ENCODE measurements at places on chromosomes 4 and X. TPM values are rescaled to one million over a fixed set of nuclear protein-coding genes. Genes with fewer than 3 reads are reported as not detected.

The USP26 gene
- not detected for total RNA-seq

The NAP1L5 gene
- 5.8 TPM for total RNA-seq

The CDKL2 gene
- total RNA-seq, result 1.0 TPM

The CDS1 gene
- total RNA-seq, result 0.07 TPM

The UGT2B7 gene
- total RNA-seq, result not detected

The ARAF gene
- total RNA-seq, result 53.9 TPM

DNA sequence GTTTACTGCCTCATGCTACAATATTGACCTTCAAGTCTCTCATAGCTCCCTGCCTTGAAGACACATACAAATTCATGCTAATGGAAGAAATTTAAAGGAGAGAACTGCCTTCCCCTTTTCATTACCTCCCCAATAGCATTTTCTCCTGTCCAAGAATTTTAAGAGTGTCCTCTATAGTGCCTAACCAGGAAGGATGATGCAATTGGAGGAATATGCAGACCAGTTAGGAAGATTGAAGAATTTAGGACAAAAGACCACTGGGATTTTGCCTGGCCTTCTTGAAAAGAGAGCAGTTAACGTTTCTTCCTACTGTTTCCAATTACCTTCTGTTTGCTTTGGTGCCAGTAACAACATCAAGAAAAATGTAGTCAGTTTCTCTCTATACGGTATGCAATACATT lies 443.9 kb downstream of the INPP4B start:
- H3K4me3 ChIP-seq, result peak overlapping the region; percentile 79
- peaks cover 60% of the 10 kb centered on the region for H3K4me1 ChIP-seq
- peaks cover 52% of the 10 kb centered on the region for H3K36me3 ChIP-seq
- DNase-seq, result no peak
- H3K27ac ChIP-seq, result peak overlapping the region; percentile 91

- peaks cover 22% of the 10 kb centered on the region for H3K4me1 ChIP-seq
- DNase-seq, result no peak
- H3K27me3 ChIP-seq, result no peaks in the 10 kb centered on the region
These were observed 1.1 kb downstream of the ZNF141 start for GRCh38 chr4:338759-339097.

DNA sequence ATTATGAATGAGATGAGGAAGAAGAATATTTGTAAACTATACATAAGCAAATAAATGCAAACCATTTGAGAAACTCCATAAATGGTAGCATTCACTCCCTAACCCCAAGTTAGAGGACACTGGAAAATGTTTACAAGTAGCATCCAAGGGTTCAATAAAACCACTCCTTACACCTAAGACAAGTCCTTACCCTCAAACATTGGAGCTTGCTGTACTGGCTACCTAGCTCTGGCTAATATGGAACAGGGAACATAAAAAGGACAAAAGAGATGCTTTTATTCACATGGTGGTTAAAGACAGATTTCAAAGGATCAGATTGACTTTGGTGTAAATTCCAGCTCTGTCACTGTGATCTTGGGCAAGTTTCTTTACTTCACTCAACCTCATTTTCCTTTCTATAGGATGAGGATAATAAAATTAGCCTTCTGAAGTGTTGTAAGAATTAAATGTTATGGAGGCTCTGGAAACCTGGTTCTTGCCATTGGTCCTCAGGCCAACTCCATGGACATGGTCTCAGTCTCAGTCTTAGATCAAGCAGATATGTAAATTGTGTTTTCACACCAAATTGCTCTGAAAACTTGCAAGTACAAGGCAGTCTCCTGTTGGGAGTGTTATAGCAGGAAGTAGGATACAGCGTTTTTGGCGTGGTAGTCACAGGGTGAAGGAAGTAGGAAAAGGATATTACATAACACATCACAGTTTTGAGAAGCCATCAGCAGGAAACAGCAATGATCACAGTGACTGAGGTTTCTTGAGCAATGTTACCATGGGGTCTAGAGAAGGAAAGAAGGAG lies 3.3 kb downstream of the CXCL1 start:
- no peaks in the 10 kb centered on the region for H3K36me3 ChIP-seq
- no peak overlapping the region for H3K27ac ChIP-seq
- H3K4me1 ChIP-seq, result peaks cover 4% of the 10 kb centered on the region
- peaks cover 25% of the 10 kb centered on the region for H3K27me3 ChIP-seq
- no peak for DNase-seq
- no peak overlapping the region for H3K4me3 ChIP-seq

- DNase-seq, result no peak
- H3K27me3 ChIP-seq, result peaks cover 4% of the 10 kb centered on the region
- H3K27ac ChIP-seq, result no peak overlapping the region
- no peak overlapping the region for H3K4me3 ChIP-seq
These were observed 73.7 kb downstream of the SPCS3 start for GRCh38 chr4:176393306-176394013.

- peaks cover 30% of the 10 kb centered on the region for H3K36me3 ChIP-seq
- no peak overlapping the region for H3K4me3 ChIP-seq
- no peak for DNase-seq
- no peak overlapping the region for H3K27ac ChIP-seq
- H3K27me3 ChIP-seq, result no peaks in the 10 kb centered on the region
- peaks cover 3% of the 10 kb centered on the region for H3K4me1 ChIP-seq
These were observed 38.4 kb downstream of the HTT start for GRCh38 chr4:3112609-3113469.

GRCh38 chr4:109111031-109111430 lies 191.4 kb downstream of the COL25A1 start:
- peaks cover 10% of the 10 kb centered on the region for H3K27me3 ChIP-seq
- no peak overlapping the region for H3K4me3 ChIP-seq
- no peaks in the 10 kb centered on the region for H3K4me1 ChIP-seq
- H3K36me3 ChIP-seq, result no peaks in the 10 kb centered on the region

- H3K36me3 ChIP-seq, result no peaks in the 10 kb centered on the region
- DNase-seq, result no peak
- H3K4me3 ChIP-seq, result no peak overlapping the region
- H3K27ac ChIP-seq, result no peak overlapping the region
- H3K4me1 ChIP-seq, result peaks cover 14% of the 10 kb centered on the region
These were observed 7.6 kb upstream of the XPNPEP2 start for GRCh38 chrX:129731228-129731627.

DNA sequence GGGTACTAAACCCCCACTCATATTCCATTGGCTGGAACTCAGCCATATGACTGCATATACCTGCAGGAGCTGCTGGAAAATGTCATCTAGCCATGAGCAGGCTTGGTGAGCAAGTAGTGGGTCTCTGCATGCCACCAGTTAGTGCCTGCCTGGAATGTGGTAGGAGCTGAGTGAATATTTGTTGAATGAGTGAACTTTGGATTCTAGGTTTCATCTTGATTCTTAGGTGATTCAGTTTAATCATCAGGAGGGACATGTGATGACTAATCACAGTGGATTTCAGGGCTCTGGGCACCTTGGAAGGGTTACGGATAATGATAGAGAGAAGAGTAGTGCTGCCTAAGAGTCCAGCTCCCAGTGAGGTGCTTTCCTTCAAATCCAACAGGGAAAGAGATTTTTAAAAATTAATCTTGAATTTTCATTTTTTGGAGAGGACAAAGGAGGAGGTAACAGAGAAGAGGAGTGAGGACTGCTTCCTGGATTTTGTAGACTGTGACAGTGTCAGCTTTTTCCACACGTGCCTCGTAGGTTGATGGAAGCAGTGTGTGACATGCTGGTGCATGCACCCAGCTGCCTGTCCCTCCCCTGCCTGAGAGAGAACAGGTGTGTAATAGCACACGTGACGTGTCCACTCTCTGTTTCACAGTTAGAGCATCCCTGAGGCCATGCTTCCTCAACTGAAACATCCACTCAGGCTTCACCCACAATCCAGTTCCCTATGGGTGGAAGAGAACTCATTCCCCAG lies 30.4 kb downstream of the NHS start:
- H3K4me1 ChIP-seq, result no peaks in the 10 kb centered on the region
- no peak overlapping the region for H3K4me3 ChIP-seq
- H3K36me3 ChIP-seq, result no peaks in the 10 kb centered on the region
- DNase-seq, result no peak

GRCh38 chr4:113248320-113248719 lies 198.9 kb downstream of the ANK2 start:
- peaks cover 5% of the 10 kb centered on the region for H3K27me3 ChIP-seq
- H3K27ac ChIP-seq, result no peak overlapping the region
- H3K4me1 ChIP-seq, result no peaks in the 10 kb centered on the region
- no peak overlapping the region for H3K4me3 ChIP-seq
- no peak for DNase-seq
- no peaks in the 10 kb centered on the region for H3K36me3 ChIP-seq

GRCh38 chrX:121009764-121010163 lies 24.2 kb upstream of the CT47A1 start:
- H3K27ac ChIP-seq, result no peak overlapping the region
- H3K4me1 ChIP-seq, result no peaks in the 10 kb centered on the region
- DNase-seq, result no peak
- peaks cover 2% of the 10 kb centered on the region for H3K27me3 ChIP-seq
- H3K4me3 ChIP-seq, result no peak overlapping the region

- H3K4me3 ChIP-seq, result no peak overlapping the region
- H3K27me3 ChIP-seq, result peaks cover 32% of the 10 kb centered on the region
- peaks cover 12% of the 10 kb centered on the region for H3K4me1 ChIP-seq
- DNase-seq, result peak; percentile 76
These were observed 36.1 kb upstream of the IQSEC2 start for GRCh38 chrX:53317365-53318069.

DNA sequence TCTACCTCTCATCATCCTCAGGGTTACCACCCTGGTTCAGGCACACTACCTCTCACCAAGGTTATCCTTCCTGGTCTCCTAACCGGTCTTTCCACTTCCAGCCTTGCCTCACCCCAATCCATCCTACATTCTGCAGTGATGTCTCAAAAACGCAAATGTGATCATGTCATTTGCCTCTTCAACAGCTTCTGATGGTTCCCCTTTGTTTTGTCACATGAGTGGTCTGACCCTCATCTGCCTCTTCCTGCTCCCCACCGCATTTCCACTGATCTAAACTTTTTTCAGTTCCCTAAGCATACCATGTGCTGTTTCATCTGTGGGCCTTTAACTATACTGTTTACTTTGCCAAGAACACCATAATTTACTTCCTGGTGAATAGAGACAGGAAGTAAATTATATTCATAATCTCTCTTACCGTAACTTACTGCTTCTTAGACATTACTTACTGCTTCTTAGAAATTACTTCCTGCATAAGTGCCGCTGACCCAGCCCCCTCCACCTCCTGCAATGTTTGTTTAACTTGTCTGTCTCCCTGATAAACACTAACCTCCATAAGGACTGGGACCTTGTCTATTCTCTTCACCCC lies 27.1 kb upstream of the NSUN7 start:
- peak; percentile 33 for DNase-seq
- peaks cover 13% of the 10 kb centered on the region for H3K4me1 ChIP-seq
- no peaks in the 10 kb centered on the region for H3K36me3 ChIP-seq
- H3K27ac ChIP-seq, result no peak overlapping the region
- peaks cover 3% of the 10 kb centered on the region for H3K27me3 ChIP-seq

DNA sequence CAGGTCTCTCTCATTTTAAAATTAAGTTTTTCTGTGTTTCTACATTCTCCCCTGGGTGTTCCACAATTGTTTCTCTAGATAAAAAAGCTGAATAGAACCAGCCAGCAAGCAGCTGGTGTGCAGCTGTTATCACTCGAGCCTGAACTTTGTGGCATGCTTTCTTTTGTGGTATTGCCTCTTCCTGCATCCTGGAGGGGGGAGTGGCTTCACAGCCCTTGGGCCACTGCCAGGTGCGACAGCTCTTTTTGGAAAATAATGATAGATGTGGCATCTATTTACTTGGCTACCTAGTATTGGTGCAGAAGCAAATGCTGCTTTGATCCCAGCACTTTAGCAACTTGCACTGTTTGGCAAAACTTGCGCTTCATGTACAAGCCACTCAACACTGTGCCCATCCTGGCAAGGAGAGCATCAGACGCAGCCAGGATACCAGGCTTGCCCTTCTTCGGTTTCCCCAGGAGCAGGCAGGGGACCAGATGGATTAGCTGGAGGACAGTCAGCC lies 69.4 kb downstream of the HMGB2 start:
- H3K4me1 ChIP-seq, result peaks cover 24% of the 10 kb centered on the region
- H3K27ac ChIP-seq, result no peak overlapping the region
- H3K27me3 ChIP-seq, result no peaks in the 10 kb centered on the region
- DNase-seq, result peak; percentile 26
- H3K36me3 ChIP-seq, result no peaks in the 10 kb centered on the region

- no peak for DNase-seq
- H3K36me3 ChIP-seq, result no peaks in the 10 kb centered on the region
- H3K27ac ChIP-seq, result no peak overlapping the region
- H3K4me1 ChIP-seq, result peaks cover 13% of the 10 kb centered on the region
- H3K4me3 ChIP-seq, result no peak overlapping the region
These were observed 45.4 kb downstream of the APLN start for GRCh38 chrX:129609395-129609794.

GRCh38 chr4:87853108-87853507 lies 20.3 kb downstream of the MEPE start:
- peaks cover 13% of the 10 kb centered on the region for H3K27me3 ChIP-seq
- peaks cover 5% of the 10 kb centered on the region for H3K4me1 ChIP-seq
- DNase-seq, result no peak
- H3K36me3 ChIP-seq, result no peaks in the 10 kb centered on the region
- no peak overlapping the region for H3K4me3 ChIP-seq

GRCh38 chrX:6930307-6930849 lies 217.1 kb upstream of the STS start:
- no peak overlapping the region for H3K27ac ChIP-seq
- H3K4me1 ChIP-seq, result no peaks in the 10 kb centered on the region
- H3K4me3 ChIP-seq, result no peak overlapping the region
- no peak for DNase-seq
- no peaks in the 10 kb centered on the region for H3K27me3 ChIP-seq

GRCh38 chr4:38734446-38734845 lies 48.3 kb downstream of the TLR10 start:
- no peak for DNase-seq
- H3K27me3 ChIP-seq, result peaks cover 2% of the 10 kb centered on the region
- no peak overlapping the region for H3K4me3 ChIP-seq
- no peak overlapping the region for H3K27ac ChIP-seq
- H3K4me1 ChIP-seq, result peaks cover 15% of the 10 kb centered on the region

DNA sequence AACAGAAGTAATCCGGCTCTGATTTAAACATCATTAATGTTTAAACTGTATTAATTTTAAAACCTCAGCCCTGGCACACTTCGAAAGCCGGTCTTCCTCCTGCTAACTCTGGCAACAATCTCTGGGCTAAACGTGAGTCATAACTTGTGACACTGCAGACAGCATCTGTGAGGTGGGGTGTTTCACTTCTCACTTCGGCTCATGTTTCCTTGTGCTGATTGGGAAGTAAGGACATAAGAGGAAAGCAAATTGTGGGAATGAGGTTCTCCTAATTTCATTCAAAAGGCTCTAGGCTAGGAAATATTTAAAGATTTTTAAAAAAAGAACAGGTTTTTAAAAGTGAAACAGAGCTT lies 139.9 kb upstream of the USP9X start:
- no peaks in the 10 kb centered on the region for H3K36me3 ChIP-seq
- no peak overlapping the region for H3K4me3 ChIP-seq
- peaks cover 3% of the 10 kb centered on the region for H3K4me1 ChIP-seq
- no peak for DNase-seq

- H3K27me3 ChIP-seq, result no peaks in the 10 kb centered on the region
- H3K4me3 ChIP-seq, result no peak overlapping the region
- peak; percentile 75 for DNase-seq
- H3K36me3 ChIP-seq, result no peaks in the 10 kb centered on the region
- H3K4me1 ChIP-seq, result peaks cover 5% of the 10 kb centered on the region
These were observed 16.1 kb upstream of the USO1 start for GRCh38 chr4:75708218-75708691.
